Putamen (tissue), 1 donor: ENCODE measurements at places on chromosomes 4 and X.

- no peak for DNase-seq
Observed at GRCh38 chr4:2786794-2787229, 6.1 kb upstream of the SH3BP2 start.

DNA sequence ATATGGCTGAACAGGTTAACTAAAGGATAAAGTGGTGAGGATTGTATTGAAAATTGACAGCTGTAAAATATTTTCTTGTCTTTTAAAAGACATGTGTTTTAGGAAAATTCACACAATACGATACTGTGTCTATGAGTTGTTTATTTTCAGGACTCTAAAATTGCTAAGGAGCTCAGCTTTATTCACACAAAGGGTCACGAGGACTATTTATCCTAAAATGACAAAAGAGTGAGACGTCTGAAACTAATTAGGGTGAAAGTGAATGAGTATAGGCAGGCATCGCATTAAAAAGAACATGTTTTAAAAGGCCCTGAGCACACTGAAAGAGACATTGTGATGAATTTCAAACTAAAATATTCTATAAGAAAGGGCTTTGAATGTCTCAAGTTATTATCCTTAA lies 304.7 kb downstream of the SH2D1A start:
- no peak for DNase-seq

DNA sequence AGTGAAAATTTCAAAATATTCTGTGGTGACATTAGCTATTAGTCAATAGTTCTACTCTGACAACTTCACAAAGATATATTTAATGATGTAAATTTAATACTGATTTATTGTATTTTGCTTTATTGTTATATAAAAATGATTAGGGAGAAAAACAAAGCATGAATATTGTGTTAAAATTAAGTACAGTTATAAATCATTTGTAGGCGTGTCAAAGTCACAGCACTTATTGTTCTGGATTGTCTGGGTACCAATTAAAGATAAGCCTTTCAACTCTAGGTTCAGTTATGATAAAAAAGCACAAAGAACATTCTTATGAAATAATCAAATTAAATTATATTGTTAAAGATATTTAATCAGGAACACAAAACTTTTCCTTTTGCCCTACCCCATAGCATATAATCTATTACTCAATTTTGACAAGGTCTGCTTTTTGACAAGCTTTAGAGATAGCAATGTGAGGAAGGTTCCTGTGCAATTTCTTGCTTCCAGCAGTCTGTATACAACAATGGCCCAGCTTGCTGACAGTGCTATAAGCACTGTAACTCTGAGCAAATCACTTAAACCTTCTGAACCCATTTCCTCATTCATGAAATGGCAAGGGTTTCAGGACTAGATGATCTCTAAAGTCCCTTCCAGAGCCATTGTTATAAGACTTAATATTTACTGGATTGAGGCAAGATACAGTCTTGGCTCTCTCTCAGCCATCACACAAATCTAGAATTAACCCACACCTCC lies 910.3 kb upstream of the LCORL start:
- DNase-seq, result no peak

DNA sequence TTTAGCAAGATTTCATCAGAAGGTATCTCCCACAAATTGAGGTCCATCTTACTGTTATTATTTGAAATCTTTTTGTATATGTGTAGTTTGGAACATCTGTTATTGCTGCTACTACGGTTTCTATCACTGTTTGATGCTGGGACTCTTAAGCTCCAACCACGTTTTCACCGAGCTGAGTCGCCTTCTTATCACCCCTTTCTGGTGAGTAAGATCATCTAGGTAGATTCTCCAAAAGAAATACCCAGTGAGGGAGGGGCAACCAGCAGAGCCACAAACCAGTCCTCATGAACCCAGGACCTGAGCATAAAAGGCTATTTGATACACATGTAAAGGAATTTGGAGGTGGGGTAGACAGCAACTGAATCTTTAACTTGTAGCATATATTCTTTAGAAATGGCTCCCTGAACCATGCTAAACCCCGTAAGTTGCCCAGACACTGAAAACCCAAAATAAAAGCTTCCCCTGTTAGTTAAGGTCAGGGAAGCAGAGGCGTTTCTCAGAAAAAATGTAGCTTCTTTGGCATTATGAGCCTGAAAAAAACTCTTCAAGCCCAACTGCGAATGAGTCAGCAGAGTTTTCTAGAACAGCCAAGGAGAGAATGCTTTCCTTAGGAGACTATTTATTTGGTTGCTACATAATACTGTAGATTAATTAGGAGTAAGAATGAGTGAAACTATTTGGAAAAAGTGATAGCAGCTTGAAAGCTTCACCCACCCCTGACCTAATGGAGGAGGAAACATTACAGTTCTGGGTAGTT lies 53.8 kb upstream of the ATXN3L start:
- no peak for DNase-seq

DNA sequence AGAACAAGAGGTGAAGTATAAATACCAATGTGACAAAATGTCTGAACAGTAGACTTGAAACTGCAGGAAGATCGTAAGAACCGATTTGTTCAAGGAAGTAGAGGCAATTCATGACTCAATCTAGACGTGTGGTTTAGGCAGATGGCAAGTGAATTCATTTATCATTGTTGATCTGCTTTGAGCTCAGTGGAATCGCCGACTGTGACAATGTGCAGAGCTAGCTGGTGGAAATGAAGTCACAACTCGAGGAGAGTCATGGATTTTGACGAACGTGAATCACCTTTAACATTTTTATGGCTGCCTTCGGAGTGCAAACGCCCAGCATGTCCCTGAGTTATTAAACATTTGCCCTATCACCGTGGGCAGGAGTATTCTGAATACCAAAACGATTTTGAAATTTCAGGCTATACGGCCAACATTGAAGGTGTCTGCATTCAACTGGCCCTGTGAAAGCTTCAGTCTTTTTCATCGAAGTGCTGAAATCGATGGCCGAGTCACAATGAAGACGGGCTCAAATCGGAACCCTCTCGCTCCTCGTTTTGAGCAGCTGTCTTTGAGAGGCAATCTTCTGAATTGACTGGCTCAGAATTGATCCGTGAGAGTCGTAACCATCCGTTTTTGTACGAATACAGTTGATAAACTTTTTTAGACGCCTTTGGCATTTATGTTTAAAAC lies 689 bp upstream of the OGT start:
- DNase-seq, result peak; percentile 26

DNA sequence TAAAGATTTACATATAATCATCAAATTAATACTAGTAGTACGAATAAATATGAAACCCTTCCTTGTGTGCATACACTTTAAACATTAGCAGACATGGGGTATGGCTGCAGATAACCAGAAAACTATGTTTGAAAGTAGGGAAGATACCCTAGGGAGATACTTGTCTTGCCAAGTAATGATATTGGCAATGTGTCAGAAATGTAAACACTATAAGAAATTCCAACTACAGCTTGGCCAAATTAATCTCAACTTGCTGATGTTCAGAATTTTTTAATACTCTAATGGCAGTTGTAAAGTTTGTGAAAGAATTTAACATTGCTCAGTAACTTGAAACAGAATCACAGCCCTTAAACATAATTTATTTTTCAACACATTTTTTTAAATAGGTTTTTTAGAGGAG lies 27.4 kb upstream of the HPGD start:
- DNase-seq, result no peak

- DNase-seq, result no peak
Observed at GRCh38 chrX:65828599-65828998, 161.1 kb downstream of the MSN start.

DNA sequence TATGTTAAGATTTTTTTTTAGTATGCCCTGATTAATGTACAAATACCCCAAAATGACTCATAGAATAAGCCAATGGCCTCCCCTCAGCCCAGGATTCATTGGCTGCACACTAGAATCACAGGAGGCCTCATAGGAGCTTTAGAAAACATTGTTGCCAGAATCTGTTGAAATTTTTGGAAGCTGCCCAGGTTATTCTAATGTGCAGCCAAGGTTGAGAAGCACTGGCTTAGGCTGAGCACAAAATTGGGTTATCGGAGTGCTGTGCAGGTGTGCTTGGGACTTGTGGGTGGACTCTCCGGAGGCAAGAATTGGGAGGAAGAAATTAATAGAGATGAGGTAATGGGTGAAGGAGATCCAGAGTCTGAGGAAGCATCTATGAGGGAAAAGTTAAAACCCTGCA lies 41.3 kb upstream of the VCX start:
- DNase-seq, result no peak

- no peak for DNase-seq
Observed at GRCh38 chr4:153341575-153342090, 2.9 kb upstream of the MND1 start.

- no peak for DNase-seq
Observed at GRCh38 chr4:158861766-158862165, 92.9 kb downstream of the FNIP2 start.

GRCh38 chrX:31228909-31229308 lies 157.1 kb upstream of the FTHL17 start:
- no peak for DNase-seq

DNA sequence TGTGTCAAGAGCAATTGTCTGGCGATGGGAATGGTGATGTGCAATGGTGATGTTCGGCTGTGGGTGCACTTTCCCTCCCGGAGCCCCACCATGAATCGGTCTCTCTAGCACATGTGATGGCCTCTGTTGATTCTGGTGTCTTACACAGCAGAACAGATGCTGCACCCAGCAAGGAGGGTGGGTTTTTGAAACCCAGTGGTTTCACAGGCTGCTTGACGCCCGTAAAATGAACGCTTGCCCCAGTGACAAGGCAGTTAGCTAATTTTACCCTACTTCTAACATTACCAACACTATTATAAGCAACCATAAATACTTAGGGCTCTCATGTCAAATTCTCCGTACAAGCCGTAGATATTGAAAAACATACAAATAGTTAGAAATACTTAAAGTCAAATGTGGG lies 5.9 kb upstream of the ANOS1 start:
- DNase-seq, result no peak

DNA sequence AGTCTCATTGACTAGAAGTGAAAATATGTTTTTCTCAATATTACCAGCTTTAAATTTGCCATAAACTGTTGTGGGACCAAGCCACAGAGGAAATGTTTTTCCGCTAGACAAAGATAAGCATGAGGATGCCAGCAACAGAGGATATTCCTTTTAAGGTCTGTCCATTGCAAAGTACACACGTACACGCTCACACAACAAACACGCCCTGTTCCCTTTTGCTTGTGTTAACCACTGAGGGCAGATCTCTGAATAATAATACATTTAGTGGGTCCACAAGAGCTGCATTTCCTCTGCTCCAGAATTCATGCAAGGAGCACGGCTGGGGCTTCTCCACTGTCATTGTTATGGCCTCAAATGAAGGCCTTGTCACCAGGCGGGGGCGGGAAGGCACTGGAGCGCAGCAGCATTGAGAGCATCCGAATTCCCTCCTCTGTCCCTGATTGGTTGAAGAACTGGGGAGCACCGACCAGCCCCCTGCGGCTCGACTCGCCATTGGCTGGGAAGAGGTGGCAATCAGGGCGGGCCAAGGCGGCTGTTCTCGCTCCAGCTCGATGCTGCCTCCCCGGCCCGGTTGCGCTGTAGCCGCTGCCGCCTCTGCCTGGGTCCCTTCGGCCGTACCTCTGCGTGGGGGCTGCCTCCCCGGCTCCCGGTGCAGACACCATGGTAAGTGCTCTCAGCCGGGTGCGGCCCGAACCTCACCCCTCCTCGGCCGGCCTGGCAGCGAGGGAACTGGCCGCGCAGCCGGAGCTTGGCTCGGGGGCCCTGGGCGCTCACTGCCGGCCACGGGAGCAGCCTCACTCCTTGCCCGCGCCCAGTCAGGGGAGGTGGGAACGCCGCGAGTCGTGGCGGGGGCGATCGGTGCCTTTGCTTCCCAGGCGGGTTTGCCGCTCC lies at the start of gene GUCY1B1:
GUCY1B1 (plus strand) TSS at position 541 of the 891 bp plus-strand sequence; CDS start at position 661, 120 bp downstream.
- DNase-seq, result peak; percentile 98

- no peak for DNase-seq
Observed at GRCh38 chrX:52979568-52979967, 21.2 kb upstream of the FAM156A start.

- no peak for DNase-seq
Observed at GRCh38 chrX:11239230-11239629, 54.0 kb upstream of the AMELX start.

GRCh38 chr4:24102621-24103020 lies 212.8 kb upstream of the PPARGC1A start:
- DNase-seq, result peak; percentile 41

GRCh38 chr4:108763226-108763593 lies 357 bp upstream of the ETNPPL start:
- no peak for DNase-seq

- no peak for DNase-seq
Observed at GRCh38 chr4:22674700-22675099, 18.0 kb upstream of the GBA3 start.

- DNase-seq, result no peak
Observed at GRCh38 chr4:116389139-116389538, 696.2 kb downstream of the TRAM1L1 start.

- no peak for DNase-seq
Observed at GRCh38 chrX:70196961-70197720, 19.9 kb downstream of the DGAT2L6 start.

- DNase-seq, result no peak
Observed at GRCh38 chr4:158192439-158193158, 17.7 kb upstream of the TMEM144 start.

DNA sequence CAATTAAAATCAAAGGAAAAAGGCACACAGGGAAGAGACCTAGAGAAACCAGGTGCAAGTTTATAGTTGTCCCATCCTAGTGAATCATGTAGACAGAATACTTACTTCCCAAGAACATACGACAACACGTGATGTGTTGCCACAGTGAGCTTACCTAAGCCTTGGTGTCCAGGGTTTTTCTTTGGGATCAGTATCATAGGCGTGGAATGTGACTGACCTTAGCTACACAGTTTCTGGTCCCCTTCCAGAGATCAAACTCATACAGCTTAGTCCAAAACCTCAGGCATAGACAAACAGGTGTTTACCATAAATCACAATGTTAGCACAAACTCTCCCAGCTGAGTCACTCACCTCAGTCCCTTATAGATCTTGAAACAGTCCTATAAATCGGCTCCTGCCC lies 17.7 kb downstream of the SLC25A31 start:
- DNase-seq, result no peak

GRCh38 chr4:48654015-48654664 lies 125.9 kb downstream of the FRYL start:
- no peak for DNase-seq

DNA sequence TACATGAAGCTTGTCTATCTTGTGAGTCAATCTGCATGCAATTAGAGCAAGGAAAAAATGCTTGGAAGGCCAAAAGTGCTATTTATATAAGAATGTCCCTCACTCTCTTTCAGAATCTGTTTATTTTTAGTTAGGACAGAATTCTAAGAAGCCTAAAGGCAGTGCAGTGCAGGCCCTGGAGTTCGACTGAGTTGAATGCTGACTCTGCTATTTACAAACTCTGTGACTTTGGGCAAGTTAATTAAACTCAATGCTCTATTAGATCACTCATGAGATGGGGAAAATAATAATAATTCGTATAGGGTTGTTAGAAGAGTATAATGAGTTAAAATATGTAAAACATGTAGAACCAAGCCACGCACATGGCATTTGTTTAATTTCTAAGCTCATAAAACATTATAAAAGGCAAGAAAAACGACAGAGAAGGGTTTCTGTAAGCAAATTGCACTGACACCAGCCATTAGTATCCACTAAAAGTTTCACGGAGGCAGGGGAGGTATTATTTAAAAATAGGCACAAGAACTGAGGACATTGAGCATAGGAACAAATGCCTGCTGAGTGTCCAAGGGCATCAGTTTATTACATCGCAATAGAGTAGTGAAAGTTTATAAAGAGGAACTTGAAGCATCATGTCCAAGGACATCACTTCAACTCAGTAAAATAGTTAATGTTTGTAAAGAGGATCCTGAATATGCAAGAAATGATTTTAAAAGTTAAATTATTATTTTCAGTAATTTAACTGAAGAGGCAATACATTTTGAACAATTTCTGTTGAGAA lies 115.0 kb upstream of the INPP4B start:
- DNase-seq, result no peak

- no peak for DNase-seq
Observed at GRCh38 chr4:25358515-25359275, 18.4 kb upstream of the ANAPC4 start.
